Motor neuron (in vitro differentiated cells): ENCODE measurements at places on chromosomes 1 and 21. TPM values are rescaled to one million over a fixed set of nuclear protein-coding genes. Genes with fewer than 3 reads are reported as not detected.

- ATAC-seq, result no peak
Measured at GRCh38 chr1:27149084-27149761, 5.7 kb downstream of the SLC9A1 start.

DNA sequence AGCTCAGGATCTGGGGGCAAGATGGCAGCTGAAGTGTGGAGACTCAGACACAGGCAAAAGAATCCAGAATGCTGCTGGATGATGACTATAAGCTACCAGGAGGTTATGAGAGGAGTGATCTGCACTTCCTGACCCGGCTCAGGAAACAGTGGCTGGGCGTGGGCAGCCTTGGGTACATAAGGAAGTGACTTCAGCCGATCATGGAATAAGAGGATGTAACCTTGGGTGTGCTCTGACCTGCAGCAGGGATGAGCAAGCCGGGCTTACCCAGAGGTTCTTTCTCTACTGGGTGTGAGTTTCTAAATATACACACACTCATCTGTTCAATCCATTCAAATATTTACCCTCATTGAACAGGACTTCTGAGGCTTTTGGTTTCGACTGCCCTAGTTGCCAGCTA, 62.7 kb downstream of the CD34 start:
- ATAC-seq, result no peak

- ATAC-seq, result no peak
Measured at GRCh38 chr1:56092684-56093570, 486.4 kb downstream of the PLPP3 start.

The FUBP1 gene
- total RNA-seq, result 372 and 380 TPM in 2 replicates

DNA sequence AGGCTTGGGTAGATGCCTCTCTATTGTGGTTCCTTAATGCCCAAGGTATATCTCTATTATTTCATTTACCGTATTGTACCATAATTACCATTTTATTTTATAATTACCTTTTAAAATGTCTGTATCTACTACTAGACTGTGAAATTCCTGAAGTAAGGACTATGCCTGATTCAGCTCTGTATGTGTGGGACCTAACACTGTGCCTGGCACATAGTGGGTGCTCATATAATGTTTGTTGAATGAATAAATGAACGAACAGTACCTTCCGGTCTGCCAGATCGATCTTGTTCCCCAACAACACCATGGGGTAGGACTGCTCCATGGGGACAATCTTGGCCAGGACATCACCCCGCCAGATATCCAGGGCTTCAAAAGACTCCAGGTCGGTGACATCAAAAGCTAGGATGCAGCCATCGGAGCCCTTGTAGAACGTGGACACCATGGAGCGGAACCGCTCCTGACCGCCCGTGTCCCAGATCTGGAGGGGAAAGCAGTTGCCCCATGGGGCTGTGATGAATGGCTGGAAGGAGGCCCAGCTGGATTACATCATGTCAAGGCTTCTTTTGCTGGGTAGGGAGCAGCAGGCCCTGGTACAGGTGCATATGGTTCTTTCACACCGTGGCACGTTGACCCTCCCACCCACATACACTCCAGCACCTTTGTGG, 10.8 kb downstream of the RAB7B start:
- no peak for ATAC-seq

GRCh38 chr1:18077657-18078215, 29.9 kb upstream of the IGSF21 start:
- ATAC-seq, result no peak

GRCh38 chr1:112882271-112882744, 73.7 kb downstream of the SLC16A1 start:
- ATAC-seq, result no peak

DNA sequence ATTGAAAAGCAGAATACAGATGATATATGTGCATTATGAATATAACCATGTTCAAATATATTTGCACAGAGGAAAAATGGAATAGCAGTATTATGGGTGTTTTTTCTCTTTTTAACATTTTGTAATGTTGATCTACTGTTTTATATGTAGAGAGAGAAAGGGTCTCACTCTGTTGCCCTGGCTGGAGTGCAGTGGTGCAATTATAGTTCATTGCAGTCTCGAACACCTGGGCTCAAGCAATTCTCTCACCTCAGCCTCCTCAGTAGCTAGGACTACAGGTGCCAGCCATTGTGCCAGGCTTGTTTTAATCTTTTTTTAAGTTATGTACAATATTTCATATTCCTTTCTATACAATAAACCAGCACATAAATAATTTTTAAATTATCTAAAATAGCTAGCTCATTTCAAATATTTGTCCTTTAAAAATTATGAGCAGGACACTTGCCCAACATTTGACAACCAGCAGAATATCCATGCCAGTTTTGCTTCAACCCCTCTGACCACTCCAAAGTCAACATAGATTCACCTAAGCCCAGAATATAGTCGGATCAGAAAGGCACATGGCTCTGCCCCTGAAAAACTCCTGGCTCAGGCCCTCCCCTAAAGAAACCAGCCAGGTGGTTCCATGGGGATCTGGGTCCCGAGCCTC, 29.8 kb downstream of the ZNF281 start:
- ATAC-seq, result no peak

DNA sequence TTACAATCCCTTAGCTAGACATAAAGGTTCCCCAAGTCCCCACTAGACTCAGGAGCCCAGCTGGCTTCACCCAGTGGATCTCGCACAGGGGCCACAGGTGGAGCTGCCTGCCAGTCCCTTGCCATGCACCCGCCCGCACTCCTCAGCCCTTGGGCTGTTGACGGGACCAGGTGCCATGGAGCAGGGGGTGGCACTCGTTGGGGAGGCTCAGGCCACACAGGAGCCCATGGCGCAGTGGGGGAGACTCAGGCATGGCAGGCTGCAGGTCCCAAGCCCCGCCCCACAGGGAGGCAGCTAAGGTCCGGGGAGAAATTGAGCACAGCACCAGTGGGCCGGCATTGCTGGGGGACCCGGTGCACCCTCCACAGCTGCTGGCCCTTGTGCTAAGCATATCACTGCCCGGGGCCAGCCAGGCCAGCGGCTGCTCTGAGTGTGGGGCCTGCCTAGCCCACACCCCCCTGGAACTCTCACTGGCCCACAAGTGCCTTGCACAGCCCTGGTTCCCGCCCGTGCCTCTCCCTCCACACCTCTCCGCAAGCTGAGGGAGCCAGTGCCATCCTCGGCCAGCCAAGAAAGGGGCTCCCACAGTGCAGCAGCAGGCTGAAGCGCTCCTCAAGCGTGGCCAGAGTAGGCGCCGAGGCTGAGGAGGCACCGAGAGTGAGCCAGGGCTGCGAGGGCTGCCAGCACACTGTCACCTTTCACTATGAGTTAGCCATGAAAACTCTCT, 117.8 kb downstream of the LIPI start:
- no peak for ATAC-seq

The HENMT1 gene
- 1.00 and 1.3 TPM in 2 replicates for total RNA-seq

DNA sequence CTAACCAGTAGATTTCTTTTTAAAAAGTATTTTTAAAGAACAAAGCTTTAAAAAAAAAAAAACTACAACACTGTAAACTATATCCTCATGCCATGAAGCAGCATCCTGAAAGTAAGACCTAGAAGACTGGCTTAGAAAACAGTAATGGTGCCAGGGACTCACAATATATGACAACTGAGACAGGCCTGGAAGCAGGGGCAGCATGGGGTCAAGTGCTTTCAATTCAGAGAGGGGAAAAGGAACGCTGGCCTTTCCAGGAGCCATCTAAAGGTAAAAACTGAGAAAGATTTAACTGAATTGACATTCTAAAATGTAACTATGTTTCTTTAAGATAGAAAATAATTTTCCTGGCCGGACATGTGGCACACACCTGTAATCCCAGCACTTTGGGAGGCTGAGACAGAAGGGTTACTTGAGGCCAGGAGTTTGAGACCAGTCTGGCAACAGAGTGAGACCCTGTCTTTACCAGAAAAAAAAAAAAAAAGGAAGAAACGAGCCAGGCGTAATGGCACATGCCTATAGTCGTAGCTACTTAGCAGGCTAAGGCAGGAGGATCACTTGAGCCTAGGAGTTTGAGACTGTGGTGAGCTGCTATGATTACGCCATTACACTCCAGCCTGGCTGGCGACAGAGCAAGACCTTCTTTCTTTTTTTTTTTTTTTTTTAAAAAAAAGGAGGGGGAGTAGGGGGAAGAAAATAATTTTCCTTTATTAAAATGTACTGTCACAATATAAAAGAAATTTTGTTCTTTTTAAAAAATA, 54.1 kb downstream of the SLC35D1 start:
- no peak for ATAC-seq

DNA sequence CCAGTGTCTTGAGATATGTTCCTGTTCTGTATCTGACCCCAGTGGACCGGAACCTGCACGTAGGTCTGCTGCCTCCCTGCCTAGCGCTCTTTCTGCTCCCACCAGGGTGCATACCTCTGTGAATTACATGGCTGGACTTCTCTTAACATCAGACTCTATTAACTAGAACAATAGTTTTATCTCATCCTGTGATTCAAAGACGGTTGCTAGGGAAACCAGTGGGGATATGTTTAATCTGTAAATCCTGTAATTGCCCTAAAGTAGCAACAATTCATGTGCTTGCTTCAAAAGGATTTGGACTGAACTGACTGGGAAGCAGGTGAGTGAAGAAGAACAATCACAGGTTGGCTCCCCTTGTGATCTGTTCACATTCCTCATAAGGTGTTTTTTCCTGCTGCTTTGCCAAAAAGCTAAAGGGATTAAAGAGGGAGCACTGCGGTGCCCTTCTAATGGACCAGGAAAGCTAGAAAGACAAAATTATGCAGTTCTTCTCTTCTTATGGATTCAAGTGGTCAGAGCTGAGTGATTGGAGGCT, 52.7 kb upstream of the DIRAS3 start:
- peak; percentile 23 for ATAC-seq

The ATXN7L2 gene
- 15.3 and 15.5 TPM in 2 replicates for total RNA-seq

The COL16A1 gene
- total RNA-seq, result 39.0 and 52.4 TPM in 2 replicates

The GJA8 gene
- 0.17 and 0.41 TPM in 2 replicates for total RNA-seq

GRCh38 chr1:11473491-11474034, 5.4 kb upstream of the DISP3 start:
- ATAC-seq, result peak; percentile 34

GRCh38 chr1:112894010-112894292, 62.0 kb downstream of the SLC16A1 start:
- ATAC-seq, result no peak

DNA sequence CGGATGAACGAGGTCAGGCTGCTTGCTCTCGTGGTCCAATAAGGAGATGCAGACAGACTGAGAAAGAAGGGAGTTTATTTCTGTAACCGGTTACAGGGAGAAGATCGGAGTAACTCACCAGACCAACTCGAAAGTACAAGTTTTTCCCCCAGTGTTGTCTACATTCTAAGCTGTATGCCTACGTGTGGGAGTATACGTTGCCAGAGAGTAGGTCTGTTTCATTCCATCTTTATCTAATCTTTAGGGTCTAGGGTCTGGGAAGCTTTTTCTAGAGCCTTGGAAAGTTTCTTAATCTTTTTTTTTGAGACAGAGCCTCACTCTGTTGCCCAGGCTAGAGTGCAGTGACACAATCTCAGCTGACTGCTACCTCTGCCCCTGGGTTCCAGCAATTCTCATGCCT, 4.7 kb upstream of the PADI1 start:
- ATAC-seq, result no peak

DNA sequence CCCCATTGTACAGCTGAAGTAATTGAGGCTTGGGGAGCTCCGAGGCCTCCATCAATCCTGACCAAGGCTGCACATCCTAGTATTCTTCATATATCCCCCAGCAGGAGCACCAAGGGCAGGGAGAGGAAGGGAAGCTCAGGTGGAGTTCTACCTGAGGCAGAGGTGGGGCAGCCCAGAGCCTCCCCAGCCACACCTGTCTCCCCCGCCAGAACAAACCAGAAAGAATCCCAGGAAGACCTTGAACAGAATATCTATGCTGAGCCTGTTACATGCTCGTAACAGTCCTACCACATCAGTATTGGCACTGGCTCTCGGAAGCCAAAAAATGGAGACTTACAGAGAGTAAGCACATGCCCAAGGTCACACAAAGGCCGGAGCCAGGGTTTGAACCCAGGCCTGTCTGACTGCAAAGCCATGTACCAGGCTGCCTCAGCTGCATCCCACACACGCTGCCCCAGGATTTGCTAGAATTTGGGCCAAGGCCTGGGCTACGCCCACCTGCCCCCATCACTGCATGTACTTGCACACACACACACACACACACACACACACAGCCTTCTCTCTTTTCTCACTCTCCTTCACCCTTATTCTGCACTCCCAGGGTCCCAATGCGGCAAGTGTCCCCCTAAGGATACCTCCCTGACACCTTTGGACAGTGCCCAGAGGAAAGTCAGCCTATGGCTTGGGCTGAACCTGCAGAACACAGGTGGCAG, 4.5 kb downstream of the E2F2 start:
- no peak for ATAC-seq

- no peak for ATAC-seq
Measured at GRCh38 chr1:201597551-201598230, 58.8 kb downstream of the NAV1 start.

DNA sequence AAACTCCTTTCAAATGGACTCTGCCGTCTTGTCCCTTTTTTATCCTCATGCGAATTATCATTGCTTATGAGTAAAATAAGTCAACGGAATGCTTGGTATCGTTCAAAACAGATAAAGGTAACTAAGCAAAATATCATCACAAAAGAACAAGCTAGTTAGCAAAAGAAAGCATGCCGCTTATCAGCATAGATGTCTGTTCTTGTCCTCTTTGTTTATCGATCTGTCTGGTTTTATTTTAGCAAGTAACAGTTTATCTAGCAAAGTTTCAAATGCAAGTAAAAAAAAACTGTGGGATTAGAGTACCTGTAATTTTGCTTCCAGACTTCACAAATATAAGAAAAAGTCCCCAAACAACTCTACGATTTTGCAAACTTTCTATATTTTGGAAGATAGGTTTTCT, 561.5 kb downstream of the USP25 start:
- no peak for ATAC-seq

DNA sequence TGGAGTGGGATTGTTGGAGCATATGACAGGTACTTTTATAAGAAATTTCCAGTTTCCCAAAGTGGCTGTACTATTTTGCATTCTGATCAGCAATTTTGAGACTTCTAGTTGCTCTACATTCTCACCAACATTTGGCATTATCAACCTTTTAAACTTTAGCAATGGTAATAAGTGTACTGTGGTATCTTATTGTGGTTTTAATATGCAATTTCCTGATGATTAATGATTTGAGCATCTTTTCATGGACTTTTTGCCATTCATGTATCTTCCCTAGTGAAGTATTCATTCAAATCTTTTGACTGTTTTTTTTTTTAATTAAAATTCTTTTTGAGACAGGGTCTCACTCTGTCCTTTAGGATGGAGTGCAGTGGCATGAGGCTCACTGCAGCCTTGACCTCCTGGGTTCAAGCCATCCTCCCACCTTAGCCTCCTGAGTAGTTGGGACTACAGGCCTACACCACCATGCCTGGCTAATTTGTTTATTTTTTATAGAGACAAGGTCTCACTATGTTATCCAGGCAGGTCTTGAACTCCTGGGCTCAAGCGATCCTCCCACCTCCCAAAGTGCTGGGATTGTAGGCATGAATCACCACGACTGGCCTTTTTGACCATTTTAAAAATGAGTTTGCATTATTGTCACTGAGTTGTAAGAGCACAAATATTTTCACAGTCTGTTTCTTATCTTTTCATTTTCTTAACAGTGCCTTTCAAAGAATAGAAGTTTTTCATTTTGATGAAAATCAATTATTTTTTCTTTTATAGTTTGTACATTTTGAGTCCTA, 7.8 kb upstream of the SLC6A9 start:
- no peak for ATAC-seq
